Activated CD4-positive, alpha-beta T cell treated with anti-CD3 and anti-CD28 coated beads for 4 hours (primary cell): ENCODE measurements at places on chromosomes 3 and 15.

- no peak for DNase-seq
Measured at GRCh38 chr3:184539801-184540435, 21.7 kb upstream of the EPHB3 start.

- no peak for DNase-seq
Measured at GRCh38 chr3:117228466-117228865, 518.9 kb downstream of the TUSC7 start.

DNA sequence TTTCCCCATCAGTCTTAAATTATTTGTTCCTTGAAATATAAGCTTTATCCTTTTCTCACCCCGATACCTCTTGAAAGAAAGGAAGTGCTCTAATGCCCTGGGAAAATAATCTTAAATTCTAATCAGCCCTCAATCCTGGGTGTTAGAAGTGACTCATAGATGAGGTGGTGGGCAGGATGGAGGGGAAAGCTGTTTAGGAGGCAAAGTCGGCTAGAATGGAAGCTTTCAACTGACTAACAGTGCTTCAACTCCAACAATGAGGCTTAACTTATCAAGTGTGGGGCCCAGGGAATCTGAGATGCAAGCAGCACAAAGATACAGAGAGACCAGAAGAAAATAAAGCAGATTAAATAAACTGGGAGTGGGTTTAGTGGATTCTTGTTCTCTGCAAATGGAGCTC is 175.8 kb downstream of the EPHB1 start:
- DNase-seq, result no peak

GRCh38 chr15:59492389-59493377 is 54.7 kb downstream of the FAM81A start:
- DNase-seq, result peak; percentile 40

DNA sequence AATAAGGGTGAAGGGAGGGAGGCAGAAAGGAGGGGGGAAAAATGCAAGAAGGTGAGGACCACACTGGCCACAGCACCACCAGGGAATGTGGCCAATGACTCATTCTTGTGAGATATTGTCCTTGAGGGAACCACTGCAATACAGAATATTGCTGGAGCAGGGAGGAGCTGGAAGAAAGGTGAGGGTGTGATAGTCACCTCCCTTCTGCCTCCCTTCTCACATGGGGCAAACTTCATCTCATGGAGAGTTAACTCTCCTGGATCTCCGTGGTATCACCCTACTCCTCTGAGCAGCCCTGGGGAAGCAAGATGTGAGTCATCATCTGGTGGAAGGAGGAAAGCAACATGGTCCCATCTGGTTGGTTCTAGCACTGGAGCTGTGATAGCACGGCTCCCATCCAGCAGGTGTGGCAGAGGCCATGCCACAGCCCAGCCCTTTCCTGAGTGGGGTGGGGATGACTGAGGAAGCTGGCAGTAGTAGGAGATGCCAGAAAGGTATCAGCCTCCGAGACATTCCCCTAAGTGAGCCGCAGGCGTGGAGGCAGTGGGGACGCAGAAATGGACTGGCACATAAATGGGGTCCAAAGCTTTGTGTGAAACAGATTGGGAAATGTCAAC is 115.9 kb upstream of the LPP start:
- no peak for DNase-seq
